ENCODE measurements at places on chromosomes 2 and 18. TPM values are rescaled to one million over a fixed set of nuclear protein-coding genes. Genes with fewer than 3 reads are reported as not detected.

The NT5C1B gene
- not detected for total RNA-seq

DNA sequence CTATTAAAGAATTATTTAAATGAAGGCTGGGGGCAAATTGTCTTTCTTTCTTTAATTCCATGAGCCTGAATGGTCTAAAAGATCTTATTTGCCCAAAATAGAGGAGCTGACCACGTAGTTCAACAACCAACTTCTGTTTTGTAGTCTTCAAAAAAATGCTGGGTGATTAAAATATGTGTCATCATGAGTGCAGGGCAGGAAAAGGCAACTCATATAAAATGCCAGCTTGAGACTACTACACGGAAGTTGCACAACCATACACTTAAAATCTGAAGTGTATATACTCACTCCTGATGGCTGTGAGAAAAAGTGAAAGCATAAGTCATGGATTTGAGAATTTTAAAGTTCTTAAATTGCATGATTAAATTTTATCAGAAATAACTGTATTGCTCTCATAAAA lies 210.9 kb downstream of the DYM start:
- peak; percentile 88 for DNase-seq

DNA sequence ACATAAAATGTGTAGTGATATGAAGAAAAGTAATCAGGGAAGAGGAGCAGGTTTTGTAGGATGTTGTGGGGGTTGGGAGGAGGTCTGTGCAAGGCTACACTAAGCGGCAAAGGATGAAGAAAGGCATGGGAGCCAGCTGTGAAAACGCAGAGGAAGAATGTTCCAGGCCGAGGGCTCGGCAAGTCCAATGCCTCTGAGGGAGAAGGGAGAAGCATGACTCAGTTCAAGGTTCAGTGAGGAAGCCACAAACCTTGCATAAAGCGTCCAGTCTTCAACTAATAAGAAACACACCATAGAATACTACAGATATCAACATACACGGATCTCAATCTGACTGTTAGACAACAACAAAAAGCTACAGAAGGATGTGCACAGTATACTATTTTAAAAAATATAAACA lies 16.2 kb downstream of the EPB41L3 start:
- peak; percentile 86 for DNase-seq

- no peak for DNase-seq
Measured at GRCh38 chr2:212030709-212031108, 507.9 kb downstream of the ERBB4 start.

GRCh38 chr2:136173126-136173525 lies 55.2 kb upstream of the CXCR4 start:
- no peak for DNase-seq

DNA sequence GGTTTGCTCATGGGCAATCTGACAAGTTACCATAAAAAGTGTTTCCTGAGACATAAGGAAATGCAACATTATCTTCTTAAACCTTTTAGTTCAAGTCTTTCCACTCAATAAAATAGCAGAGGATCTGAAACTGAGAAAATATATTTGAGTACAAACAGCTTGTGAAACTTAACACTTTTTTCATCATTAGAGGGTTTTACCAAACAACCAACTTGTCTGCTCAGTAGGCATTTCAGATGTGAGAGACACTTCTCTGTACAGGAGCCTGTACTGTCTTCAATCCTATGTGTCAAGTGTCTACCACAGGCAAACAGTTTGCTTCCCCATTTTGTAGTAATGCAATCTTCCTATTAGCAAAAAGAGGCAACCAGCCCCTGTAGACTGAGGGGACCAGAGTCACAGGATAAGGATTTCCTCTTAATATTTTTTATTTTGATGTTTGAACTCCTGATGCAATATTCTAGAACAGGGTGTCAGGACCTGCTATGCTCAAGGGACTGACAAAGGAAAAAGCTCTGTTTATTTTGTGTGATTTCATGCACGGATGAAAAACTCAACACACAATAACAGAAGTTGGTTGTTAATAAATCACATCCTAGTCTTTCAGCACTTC lies 159.1 kb upstream of the LHCGR start:
- DNase-seq: no peak
